ENCODE measurements at places on chromosomes 2 and 18.

DNA sequence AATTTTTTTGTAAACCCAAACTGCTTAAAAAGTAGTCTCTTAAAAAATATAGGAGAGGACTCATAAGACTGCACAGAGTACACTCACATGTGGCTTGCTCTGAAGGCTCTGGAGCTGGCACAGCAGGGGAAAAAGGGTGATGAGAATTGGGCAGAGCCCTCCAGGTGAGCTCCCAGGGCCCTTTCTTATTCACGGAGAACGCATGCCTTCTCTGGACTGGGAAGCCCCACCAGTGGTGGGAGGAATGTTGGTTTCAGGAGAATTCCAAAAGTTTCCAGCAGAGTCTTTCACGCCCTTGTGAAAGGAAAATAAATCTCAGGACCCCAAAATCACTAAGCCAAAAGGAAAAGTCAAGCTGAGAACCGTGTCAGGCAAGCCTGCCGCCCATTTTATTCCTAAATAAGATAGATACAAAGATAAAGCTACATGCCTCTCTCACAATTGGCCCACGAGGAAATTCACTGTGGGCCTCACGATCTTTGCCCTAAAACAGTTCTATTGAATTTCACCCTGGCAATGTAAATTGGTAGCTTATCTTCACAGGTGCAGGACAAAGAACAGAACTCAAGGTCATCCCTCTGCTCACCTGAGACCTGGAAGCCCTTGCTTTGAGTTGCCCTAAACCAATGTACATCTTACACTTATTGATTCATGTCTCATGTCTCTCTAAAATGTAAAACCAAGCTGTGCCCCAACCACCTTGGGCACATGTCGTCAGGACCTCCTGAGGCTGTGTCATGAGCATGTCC, 15.5 kb upstream of the MC5R start:
- DNase-seq: no peak

DNA sequence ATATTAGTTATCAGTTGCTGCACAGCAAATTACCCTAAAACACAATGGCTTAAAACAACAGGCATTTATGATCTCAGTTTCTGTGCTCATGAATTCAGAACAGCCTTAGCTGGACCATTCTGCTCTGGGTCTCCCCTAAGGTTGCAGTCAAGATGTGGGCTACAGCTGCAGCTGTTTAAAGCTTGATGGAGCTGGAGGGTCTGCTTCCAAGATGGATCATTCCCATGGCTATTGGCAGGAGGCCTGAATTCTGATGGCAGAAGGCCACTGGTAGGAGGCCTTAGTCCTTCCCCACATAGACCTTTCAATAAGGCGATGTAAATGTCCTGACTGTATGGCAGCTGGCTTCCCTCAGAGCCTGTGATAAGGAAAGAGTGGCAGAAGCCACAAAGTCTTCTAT, 118.6 kb upstream of the SERPINE2 start:
- DNase-seq: no peak

GRCh38 chr2:107466241-107466640, 360.5 kb upstream of the RGPD4 start:
- DNase-seq: no peak

GRCh38 chr2:46148369-46148736, 148.9 kb upstream of the EPAS1 start:
- no peak for DNase-seq

GRCh38 chr18:2654928-2655177, 673 bp upstream of the SMCHD1 start:
- DNase-seq: no peak

- DNase-seq: no peak
These were observed 6.3 kb downstream of the FZD5 start for GRCh38 chr2:207763303-207763917.

DNA sequence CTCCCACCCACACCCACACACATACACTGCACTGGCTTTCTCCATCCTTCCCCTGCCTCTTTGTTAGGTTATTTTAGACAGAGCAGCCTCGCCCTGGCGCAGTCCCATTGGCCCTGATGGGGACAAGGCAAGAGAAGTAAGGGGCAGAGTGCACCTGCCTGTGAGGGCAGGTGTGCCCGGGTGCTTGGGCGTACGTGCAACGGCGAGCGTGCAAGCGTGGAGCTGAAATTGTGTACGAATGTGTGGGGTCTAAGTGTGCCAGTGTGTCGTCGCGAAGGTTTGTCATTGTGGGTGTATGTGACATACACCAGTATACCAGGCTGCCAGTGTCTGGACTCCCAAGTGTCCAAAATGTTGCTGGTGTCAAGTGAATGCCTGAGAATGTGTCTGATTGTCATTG, 544 bp downstream of the LRATD1 start:
- no peak for DNase-seq

DNA sequence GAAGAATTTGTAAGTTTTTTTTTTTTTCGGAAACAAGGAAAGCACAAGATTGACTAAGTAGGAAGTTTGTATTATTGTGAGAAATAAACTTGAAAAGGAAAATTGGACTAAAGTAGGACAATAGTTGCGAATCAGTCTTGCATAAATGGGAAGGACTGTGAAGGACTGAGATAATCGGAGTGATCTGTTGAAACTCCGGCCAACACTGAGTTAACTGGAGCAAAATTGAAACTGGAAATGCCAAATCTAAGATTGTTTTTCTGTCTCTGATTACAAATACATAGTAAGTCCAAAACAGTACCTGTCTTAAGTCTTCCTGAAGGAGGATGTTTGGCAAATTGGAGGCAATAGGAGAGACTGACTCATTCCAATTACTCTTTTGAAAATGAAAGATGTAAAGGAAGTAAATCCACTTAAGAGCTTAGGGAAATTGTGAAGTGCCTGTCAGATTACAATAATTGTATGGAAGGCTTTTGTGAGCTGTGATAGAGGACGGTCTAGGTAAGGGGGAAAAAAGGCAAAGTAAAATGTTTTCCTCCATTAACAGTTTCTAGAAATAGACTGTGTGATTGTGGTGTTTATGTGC, 204.9 kb upstream of the CYRIA start:
- DNase-seq: no peak

DNA sequence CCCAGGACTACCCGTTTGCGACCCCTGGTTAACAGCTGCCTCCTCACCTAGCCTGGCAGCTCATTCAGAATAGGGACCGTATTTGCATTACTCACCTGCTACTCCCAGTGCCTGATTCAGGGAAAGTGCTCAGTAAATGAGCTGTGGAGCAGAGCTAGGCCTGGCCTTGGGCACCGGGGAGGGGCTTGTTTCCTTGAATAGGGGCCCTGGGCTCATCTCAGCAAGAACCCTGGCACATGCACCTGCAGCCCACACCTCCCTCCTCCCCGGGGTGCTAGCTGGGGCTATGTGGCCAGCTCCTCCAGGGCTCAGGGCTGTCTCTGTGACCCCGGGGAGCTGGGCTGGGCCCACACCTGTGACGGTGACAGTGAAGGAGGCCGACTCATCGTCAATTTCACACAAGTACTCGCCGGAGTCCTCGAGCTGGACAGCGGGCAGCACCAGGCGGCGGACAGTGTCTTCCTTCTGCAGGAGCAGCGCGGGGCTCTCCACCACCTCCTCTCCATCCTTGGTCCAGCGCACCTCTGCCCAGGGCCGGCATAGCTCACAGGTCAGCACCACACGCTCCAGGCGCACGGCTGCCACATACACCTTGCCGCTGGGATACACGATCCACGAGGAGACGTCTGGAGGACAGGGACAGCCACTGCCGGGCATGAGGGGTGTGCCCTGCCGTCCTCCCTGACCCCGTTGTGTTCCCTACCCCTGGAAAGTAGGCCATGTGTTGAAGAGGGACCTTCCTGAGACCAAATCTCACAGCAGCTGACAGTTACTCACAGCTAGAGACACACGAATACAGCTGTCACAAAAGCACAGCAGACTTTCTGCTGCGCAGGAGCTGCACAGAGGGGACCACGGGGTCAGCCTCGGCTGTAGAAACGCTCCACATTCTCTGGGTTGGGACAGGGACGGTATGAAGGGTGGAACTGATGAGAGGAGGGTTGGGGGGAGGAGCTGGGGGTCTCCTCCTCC, 9.0 kb downstream of the OBSL1 start:
- DNase-seq: no peak

GRCh38 chr2:71226096-71226964, 573 bp downstream of the PAIP2B start:
- peak; percentile 55 for DNase-seq

DNA sequence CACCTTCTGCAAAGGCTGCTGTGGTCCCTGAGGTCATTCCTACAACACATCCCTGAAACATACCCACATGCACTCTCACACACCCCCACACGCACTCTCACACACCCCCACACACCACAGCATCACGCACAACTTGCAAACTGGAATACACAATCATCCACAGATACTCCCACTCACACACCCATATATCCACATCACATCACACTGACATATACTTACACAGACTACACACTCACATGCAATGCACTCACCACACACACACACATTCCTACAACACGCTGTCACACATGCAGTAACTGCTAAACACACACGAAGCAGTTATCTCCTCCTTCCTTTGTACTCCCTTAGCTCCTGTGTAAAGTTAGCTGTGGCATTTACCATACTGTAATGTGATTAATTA, 57.1 kb upstream of the PKDCC start:
- DNase-seq: no peak

DNA sequence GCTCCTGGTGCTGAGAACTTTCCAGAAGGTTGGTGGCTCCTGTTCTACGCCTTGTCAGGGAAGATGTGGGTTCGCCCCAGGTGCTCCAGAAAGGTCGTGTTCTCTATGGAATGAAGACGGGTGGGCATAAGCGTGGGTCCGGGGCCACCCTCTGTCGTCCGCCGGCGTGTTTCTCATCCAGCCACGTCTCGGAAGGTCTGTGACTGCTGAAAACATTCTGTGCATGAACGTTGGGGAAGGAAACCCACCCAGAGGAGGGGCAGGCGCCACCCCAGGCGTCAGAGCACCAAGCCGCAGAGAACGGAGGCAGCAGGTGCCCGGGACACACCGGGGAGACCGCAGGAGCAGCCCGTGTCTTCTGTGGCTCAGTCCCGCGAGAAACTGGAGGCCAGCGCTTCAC, 118.2 kb downstream of the RTP5 start:
- DNase-seq: no peak

GRCh38 chr2:236210536-236210935, 42.4 kb upstream of the GBX2 start:
- DNase-seq: no peak

DNA sequence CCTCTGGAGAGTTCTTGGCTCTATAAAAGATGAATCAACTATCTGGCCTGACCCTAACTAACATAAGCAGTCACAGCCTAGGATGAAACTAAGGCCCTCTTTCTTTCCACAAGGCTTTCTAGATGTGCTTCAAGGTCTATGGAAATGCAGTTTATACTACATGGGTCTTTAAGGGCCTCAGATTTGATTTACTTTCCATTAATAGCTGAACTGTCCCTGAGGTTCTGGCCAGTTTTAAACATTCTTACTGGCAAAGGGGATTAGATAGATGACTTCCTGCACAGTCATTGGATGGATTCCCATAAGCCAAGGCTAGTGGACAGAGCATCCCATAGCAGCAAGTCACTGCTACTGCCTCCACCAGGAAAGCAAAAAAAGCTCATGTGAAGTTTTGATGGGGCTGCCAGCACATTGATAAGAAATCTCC, 38.1 kb upstream of the LCLAT1 start:
- DNase-seq: no peak

DNA sequence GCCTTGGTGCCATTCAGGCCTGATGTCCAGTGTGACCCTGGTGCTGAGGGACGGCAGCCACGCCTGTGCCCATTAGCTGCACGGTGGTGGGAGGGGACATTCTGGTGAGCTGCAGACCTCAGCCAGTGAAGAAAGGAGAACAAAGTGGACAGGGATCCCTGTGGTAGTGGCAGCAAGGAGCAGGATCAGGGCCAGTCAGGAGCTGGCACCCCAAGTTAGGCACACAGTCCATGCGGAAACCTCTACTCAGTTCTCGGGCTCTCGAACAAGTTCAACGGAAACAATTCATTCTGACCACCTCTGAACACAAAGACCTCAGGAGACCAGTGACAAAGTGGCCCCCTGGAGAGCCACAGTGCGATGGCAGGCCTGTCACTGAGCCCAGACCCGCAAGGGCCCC, 30.1 kb downstream of the COA5 start:
- no peak for DNase-seq

- no peak for DNase-seq
These were observed 5.1 kb upstream of the WIPF1 start for GRCh38 chr2:174602745-174603144.

DNA sequence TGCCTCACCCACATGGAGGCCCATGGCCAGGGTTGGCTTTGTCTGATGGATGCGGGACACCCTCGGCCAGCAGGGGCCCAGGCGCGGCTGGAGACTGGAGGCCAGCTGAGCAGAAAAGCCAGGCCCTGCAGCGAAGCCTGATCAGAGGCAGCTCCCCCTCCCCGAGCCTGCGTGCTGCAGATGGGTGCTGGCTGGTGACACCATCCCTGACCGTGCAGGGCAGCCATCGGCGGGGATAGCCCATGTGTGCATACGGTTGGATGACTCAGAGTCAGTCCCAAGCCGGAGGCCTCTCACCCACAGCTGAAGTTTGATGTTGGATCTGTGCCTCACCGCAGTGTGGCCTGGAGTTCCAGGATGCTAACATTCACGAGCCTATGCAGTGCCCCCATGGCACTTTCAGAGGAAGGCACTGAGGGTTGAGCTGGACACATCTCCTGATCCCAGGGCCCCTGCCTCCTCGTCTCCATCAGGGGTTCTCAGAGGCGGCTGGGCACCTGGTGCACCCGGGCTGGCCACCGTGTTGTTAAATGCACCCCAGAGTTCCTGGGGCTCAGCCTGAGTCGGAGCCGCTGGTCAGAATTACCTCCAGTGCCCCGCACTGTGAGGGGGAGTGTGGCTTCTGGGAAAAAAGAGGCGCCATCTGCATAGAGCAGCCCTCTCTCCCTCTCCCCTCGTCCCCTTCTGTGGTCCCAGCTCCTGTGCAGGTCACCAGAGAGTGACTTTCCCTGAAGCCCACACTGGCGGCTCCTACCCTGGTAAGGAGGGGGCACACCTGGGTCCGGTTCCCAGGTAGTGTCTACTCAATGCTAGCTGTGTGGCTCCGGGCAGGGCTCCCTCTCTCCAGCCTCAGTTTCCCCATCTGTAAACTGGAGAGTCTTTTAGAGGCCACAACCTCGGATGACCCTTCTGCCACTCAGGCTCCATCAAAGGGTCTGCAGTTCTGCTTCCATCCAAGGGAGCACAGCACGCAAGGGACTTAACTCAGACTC, 19.4 kb upstream of the KIF1A start:
- DNase-seq: no peak

DNA sequence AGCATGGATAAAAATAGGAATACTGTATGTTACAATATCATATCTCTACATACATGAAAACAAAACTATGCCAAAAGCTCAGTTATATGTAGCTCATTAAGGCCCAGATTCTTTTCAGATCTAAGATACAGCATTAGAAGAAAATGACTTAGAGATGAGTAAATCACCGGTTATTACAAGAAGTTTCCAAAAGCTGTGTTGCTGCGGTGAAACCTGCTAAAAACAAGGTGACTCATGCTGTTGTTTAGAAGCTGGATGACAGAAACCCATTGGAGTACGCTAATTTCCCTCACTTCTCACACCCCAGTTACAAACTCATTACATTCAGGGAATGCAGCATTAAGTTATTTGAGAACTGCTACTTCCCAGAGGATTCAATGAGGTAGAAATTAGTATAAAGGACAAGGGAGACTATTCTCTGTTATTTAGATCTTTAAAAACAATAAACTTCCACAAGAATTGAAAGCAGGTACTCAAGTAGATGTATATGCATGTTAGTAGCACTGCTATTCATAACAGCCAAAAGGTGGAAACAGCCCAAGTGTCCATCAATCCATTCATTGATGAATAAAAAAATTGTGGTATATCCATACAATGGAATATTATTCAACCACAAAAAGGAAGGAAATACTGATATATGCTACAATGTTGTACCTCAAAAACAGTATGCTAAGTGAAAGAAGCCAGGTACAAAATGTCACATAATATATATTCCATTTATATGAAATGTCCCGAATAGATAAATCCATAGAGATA, 32.6 kb downstream of the RBKS start:
- DNase-seq: no peak

All from COR-L47 (cell line).